T-helper 2 cell (primary cell): ENCODE measurements at places on chromosomes 11 and 22.

DNA sequence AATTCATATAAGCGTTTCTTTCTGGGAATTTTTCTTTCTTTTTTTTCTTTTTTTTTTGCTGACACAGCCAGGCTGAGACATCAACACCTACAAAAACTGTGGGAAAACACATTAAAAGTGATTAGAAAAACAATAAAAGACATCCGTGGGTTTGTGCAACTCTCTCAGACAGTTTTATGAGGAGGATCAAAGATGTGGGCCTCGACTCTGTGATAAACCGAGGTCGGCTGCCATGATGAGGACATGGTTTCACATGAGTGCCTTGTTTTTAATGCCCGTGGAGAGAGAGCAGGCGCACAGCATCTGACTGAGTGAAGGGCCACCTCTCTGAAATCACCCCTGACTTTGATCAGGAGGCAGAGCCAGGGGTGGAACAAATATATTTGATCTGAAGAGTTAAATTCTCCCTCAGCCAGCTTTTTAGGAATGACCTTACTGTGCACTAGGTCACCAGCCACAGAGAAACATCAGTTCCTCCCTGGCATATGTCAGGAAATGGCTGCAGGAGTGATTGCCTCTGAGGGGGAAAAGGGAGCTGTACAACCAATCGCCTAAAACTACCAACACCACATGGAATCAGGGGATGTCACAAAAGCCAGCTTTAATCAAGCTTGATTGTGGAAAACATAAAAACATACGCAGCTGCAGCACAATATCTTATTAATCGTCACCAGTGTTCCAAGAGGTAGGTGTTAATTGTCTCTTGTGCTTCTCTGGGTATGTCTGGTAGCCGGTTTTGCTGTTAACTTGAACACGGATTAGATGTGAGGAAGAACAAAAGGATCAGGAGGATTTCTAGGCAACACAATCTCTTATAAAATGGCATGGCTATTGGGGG, 164.7 kb downstream of the MAML2 start:
- DNase-seq, result no peak

GRCh38 chr11:115645631-115646317, 141.6 kb upstream of the CADM1 start:
- DNase-seq, result no peak

GRCh38 chr11:75873417-75874221, 58.6 kb downstream of the UVRAG start:
- no peak for DNase-seq

GRCh38 chr11:114183044-114183511, 113.1 kb upstream of the NNMT start:
- DNase-seq, result peak; percentile 97

DNA sequence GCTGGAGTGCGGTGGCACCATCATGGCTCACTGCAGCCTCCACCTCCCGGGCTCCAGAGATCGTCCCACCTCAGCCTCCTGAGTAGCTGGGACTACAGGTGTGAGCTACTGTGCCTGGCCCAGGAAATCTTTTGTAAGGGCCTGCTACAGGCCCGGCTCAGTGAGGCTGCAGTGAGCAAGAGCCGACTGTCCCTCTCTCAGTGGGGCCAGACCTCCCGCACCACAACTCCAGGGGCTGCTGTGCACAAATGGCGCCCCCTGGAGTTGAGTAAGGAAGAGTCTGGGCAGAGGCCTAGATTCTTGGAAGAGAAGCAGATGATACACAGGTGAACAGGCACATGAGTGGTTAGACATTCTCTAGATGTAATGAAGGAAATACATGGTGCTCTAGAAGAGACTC, 7.0 kb downstream of the SERHL2 start:
- no peak for DNase-seq

DNA sequence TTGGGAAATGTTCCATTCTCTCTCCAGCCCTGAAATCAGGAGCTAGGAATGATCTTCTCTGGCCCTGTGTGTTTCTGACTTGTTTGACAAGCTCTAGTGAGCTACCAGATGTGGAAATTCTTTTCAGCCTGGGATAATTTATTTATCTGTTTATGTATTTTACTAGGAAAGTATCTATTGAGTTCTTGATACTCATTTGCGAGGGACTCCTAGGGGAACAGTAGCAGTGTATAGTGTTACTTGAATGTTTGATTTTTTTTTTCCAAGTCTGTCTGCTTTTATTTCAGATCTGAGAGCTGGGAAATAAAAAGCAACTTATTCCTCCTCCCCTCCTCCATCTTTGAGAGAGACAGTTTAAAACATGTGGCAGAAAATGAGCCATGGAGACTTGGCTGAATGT, 92.5 kb downstream of the ALX4 start:
- DNase-seq, result no peak

DNA sequence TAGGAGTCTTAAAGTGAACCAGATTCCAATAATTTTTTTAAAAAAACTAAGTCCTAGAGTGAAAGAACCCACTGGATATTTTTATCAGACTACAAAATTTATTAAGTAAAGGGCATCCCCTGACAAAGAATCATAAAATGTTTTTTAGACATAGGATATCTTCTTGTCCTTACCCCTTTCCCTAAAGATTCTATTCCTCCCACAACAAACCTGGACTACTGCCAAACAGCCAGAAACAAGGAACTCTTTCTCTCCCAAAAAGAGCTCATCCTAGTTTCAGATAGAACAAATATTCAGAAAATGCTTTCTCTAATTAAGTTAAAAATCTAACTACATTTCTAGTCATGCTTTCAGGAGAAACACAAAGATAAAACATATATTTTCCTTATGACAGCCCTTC, 327.1 kb downstream of the FAM181B start:
- DNase-seq, result no peak

- DNase-seq, result no peak
Observed at GRCh38 chr11:10478066-10478465, 23.0 kb downstream of the AMPD3 start.

- DNase-seq, result peak; percentile 38
Observed at GRCh38 chr22:19855504-19856409, 1.1 kb upstream of the GNB1L start.

GRCh38 chr11:121576531-121576930, 123.8 kb upstream of the SORL1-AS1 start:
- no peak for DNase-seq

- no peak for DNase-seq
Observed at GRCh38 chr11:47305734-47306483, 36.0 kb downstream of the MADD start.

- DNase-seq, result no peak
Observed at GRCh38 chr11:8956860-8957259, 7.4 kb downstream of the TMEM9B start.

DNA sequence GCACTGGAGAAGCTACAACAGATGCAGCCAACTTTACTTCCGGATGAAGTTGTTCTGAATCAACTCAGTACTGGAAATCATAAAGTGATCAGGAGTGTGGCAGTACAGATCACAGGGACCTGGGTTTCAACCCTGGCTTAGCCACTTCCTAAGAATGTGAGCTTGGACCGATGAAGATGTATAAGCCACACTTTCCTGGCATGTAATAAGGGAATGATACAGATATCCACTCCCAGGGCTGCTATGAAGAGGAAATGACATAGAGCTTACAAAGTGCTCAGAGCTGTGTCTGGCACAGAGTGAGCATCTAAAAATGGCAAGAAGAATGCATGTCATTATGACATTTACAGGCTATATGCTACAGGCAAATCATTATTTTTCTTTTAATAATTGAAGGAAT, 378.7 kb downstream of the NTM start:
- DNase-seq, result no peak

GRCh38 chr22:27684901-27685300, 116.7 kb downstream of the MN1 start:
- DNase-seq, result no peak

GRCh38 chr11:3007404-3008010, 15.4 kb upstream of the NAP1L4 start:
- DNase-seq, result no peak

DNA sequence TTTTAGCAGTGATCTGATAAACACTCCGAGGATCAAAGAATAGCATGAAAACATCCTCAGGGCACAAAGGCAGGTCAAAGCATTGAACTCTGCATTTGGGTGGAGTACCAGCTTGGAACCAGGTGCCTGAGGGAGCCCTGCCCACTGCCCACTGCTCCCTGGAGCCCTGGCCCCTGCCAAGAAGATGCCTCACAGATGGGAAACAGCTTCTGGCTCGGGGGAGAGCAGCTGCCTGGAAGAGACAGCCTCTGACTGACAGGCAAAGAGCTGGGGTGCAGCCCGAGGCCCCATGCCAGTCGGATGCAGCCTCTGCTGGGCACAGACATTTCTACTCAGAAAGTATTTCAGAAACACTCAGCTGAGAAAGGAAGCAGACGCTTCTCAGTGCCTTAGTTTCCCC, 13.2 kb downstream of the LMO1 start:
- no peak for DNase-seq

DNA sequence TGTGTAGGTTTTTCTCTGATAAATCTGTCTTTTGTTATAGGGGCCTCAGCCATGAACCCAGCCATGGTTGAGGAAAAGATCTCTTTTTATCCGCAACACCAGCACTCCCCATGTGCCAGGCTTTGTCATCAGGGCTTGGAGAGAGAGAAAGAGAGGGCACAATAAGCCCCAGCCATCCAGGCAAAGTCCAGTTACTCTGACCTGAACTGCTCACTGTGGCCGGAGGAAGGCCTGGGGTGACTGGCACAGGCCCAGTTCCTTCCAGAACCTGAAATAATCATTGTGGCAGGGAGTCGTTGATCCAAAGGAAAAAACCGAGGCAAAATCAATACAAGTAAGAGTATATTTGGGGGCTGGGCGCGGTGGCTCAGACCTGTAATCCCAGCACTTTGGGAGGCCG, 3.9 kb upstream of the ARHGAP8 start:
- DNase-seq, result no peak

GRCh38 chr22:19722982-19723231, 432 bp upstream of the GP1BB start:
- DNase-seq, result no peak

DNA sequence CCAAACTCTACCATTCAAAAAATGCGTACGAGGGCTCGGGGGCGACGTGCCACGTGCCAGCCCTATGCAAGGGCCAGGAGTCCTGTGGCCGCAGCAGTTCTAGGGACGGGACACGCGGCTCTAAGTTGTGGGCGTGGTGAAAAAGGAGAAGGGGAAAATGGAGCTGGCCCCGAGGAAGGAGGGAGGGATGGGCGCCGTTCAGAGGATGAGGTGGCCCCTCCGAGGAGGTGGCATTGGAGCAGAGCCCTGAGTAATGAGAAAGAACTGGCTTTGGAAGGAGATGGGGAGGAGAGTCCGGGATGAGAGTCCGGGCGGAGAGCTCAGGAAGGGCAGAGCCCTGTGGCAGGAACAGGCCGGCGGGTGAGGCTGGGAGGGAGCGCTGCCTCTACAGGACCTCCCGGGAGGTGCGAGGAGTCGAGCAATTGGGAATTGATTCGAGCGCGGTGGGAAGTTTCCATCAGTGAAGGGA, 21.0 kb downstream of the OTUB1 start:
- DNase-seq, result no peak

DNA sequence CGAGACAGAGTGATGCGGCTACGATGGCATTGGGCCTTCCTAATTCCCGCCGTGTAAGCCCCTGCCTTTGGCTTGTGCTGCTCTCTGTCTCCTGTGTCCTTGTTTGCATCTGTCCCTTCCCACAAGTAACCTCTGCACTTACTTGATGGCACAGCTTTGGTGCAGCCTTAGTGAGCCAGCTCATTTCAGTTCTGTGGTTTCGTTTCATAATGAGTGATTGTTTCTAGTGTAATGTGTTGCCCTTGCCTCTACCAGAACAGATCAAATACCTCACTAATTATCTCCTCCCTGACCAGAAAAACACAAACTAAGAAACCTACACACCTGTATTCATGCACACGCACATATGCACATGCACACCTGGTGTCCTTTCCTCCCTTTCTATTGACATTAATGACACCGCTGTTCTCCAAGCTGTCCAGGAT, 58.8 kb downstream of the GRK3 start:
- DNase-seq, result peak; percentile 92

DNA sequence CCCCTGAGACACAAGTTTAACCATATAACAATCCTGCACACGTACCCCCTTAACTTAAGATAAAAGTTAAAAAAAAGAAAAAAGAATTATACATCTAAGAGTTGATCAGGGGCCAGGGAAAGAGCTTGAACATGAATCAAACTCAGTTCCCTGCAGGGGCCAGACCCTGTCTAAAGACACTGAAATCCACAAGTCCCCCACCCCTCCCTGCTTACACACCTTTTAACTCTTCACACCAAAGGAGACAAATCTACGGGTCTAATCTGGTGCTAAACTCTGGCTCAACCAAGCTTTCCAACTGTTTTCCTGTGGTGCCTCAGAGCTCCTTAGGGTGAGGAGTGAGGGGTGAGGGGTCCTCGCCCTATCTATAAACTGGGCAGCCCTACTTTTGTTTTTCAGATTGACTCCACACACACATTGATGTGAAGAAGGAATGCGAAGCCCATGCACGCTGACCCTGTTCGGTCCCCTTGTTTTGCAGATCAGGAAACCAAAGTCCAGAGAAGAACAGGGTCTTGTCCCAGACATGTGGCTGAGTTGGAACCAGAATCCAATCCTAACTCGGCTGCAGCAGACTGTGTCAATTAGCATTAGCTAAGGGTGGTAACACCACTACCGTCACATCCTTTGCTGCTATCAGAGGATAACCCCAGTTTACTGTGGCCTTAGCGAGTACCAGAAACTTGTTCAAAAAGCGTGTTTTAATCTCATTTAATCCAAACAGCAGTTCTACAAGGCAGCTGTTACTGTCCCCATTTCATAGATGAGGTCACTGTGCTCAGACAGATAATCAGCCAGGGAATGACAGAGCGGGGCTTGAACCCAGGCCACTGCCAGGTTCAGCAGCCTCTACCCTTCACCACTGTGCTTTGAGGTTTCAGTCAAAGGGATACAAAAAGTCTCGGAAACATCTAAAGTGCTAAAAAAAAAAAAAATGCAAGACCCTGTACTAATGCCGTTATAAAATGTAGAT, 145.2 kb upstream of the SYT13 start:
- DNase-seq, result no peak

GRCh38 chr11:83158965-83159901, 2.3 kb downstream of the PCF11 start:
- no peak for DNase-seq

GRCh38 chr11:103085758-103086365, 6.1 kb downstream of the DCUN1D5 start:
- DNase-seq, result no peak

DNA sequence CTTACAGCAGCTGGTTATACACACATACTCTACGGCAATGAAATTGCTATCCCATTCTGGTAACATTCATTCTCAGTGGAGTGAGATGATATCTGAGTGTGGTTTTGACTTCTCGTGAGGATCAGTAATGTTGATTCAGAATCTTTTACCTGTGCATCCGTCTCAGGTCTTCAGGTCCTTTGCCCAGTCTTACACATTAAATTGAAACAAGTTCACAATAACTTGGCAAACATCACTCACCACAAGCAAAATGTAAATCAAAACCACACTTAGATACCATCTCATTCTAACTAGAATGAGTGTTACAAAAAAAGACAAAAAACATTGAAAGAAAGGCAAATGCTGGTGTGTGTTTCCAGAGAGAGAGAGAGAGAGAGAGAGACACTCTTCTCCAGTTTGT, 14.0 kb downstream of the RGL4 start:
- peak; percentile 16 for DNase-seq

DNA sequence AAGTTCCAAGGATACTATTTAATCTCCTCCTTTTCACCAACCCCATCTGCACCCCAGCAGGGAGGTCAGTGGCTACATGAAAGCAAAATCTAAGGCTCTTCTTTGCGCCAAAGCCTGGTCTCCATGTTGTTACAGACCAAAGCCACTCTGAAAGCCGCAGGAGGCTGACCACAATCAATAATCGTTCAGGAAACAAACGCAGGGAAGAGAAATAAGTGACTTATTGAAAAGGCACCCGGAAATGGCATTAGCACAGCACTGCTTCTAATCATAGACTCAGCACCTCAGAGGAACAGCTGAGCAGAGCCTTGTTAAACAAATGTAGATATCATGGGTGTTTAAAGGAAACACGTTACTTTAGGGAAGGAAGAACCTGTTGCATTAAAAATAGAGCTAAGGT, 183.9 kb downstream of the KIRREL3 start:
- DNase-seq, result peak; percentile 20
